ENCODE measurements at places on chromosomes 3 and 15.

DNA sequence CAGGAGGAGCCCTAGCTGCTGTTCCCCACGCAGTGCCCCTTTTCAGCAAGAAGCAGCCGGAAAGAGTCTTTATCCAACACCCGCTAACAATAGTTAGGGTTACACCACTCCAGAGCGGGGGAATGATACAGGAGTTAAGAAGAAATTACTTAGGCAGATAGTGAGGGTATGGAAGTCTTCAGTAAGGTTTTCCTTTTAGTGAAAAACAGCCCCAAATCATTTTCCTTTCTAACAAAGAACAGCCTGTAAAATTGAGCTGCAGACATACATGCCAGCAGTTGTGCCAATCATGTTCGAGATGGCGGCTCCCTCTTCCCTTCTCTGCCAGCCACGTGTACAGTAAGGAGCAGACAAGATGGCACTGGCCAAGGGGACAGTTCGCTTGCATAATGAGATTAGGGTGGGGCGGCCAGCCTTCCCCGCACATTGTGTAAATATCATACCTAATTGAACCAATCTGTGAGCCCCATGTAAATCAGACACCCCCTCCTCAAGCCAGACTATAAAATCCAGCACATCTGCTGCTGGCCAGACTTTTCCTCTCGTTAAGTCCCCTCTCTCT, 18.5 kb upstream of the SENP5 start:
- DNase-seq = no peak

DNA sequence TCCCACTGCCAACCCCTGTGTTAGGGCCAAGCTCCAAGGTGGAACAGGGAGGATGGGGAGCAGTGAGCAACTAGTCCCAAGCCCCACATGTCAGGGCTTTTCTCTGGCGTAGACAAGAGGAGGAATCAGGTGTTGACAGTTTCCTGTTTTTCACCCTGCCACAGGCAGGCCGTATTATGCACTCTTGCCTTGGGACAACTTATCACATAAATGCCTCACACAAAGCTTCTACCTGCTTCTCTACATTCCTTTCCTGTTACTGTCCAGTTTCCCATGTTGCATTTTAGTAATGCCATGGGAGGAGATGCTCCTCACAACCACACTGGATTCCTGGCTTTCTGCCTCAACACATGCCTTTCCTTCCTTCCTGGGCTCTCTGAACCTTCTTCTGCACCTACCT, 381.2 kb upstream of the ATP11B start:
- no peak for DNase-seq

DNA sequence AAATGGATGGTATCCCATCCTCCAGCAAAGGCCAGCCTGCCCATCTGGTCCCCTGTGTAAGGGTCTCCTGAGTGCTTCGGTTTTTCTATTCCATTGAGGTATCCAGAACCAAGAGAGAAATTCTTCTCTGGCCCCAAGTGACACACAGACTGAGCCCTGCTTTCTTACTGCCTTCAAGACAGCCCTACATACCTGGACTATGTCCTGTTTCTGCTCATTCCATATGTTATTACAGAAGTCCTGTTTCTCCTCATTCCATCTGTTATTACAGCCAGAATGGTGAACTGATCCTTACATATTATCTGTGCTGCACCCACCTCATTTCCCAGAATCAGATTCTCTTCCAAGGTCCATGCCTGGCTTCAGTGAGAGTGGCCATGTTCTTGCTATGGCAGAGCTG, 115.2 kb downstream of the DCLK3 start:
- DNase-seq = no peak

DNA sequence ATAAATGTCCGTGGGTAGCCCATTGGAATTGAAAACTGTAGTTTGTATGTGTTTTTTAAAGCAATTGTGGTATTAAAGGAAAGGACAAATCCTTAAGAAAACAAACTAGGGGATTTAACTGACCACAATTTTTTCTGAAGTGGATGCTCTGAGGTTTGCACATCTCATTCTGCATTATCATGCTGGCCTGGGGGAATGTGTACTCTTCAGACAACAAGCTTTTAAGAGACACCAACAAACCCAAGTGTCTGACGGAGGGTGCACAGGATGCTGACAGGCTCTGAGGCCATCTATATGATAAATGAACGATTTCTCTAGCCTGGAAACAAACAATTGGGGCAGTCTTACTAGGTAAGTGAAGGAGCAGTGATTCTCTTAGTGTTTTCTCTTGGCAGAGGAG, 9.1 kb downstream of the LINS1 start:
- no peak for DNase-seq

- DNase-seq = no peak
These were observed 21.9 kb downstream of the POLR2M start for GRCh38 chr15:57728436-57728835.

DNA sequence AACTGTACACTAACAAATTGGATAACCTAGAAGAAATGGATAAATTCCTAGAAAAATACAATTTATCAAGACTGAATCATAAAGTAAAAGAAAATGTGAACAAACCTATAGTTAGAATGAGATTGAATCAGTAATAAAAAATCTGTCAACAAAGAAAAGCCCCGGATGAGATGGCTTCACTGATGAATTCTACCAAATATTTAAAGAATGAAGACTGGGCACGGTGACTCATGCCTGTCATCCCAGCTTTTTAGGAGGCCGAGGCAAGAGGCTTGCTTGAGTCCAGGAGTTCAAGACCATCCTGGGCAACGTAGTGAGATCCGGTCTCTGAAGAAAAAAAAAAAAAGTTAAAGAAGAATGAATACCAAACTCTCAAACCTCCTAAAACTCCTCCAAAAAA, 17.7 kb upstream of the AP4E1 start:
- DNase-seq = no peak

DNA sequence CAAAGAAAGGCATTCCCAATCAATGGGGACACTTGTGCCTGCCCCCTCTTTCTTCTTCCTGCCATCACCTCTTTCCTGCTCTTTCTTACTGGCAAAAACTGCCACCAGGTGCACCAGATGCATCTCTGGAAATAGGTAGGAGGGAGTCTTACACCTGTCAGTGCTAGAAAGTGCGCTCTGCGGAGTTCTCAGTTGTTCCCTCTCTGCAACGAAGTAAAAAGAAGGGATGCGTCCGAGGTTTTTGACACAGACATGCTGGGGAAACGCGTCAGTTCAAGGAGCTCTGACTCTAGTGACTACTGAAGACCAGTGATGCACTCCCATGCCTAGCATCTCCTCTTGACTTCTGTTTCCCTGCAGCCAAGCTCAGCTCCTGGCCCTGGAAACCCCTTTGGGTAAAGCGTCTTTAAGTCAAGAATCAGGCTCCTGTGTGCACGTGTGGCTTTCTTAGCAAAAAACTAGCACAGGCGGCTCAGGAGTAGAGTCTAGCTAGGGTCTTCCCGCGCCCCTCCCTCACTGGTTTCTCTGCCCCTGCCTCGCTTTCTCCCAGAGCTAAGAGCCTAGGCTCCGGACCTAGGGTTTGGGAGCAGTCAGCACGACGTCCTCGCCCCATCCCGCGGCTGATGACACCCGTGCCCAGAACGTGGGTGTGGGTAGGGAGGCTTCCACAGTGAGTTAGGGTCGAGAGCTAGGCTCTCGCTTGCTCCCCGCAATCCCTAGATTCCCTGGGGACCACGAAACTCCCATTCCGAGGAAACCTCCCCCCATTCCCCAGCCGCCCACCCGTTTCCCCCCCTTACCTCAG, 564 bp upstream of the GRM7 start:
- DNase-seq = peak; percentile 66

- DNase-seq = no peak
These were observed 27.1 kb upstream of the LAMP3 start for GRCh38 chr3:183189641-183190040.

Data from endodermal cell (in vitro differentiated cells).